ENCODE measurements at places on chromosomes 5 and 9.
A peak's percentile ranks its signal among the peaks of the same experiment; 100 is the strongest.

DNA sequence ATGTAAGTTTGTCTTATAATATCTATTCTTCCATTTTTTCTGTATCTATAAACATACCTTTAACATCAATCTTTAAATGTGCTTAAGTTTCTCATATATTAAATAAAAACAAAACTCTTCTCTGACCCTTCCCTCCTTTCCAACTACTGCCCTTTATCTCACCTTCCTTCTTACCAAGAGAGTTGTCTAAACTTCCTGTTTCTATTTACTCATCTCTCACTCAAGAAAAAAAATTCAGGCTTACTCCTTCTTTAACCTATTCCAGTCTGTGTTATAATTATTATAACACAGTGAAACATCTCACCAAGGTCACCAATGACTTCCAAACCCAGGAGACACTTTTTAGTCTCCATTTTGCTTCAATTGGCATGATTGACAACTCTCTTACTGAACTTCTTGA lies 140.9 kb downstream of the CCDC171 start:
- DNase-seq = no peak

GRCh38 chr5:149271716-149272563 lies at the start of gene AFAP1L1:
TSS of gene AFAP1L1 (plus strand) at chr5:149271859. CDS start at chr5:149271969, 110 bp downstream.
- peak; percentile 16 for DNase-seq

DNA sequence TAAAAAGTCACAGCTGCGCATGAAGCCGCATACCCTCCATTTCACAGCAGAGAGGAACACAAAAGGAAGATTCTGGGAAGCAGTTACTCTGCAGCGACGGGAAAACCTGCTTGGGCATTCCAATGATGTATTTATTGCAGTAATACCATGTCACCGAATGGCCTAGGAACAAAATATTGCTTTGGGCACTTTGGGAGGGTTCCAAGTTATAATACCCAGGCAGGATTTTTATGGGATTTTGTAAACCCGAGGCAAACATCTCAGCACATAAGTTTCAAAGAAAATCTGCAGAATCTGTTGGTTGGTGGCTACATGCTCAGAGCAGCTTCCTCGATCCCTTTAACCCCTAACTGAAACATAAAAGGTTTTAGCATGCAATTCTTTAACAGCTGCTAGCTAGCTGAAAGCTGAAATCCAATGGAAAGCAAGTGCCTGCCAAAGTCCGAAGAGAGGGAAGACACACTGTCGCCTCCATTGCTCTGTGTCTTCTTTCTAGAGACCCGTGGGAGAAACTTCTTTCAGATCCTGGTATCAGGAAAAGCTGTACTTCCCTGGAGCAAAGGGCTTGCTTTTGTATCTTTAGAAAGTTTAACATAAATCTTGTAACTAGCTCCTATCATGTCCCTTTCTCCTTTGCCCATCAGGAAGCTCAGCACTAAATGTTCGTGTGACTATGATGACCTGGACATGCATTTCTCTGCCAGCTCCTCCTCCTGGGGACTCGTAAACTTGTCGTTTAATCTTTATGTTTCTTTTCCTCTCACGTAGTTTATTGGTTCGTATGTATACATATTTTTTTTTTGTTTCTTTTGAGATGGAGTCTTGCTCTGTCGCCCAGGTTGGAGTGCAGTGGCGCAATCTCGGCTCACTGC lies 195.0 kb downstream of the MAPKAP1 start:
- DNase-seq = no peak

GRCh38 chr5:1833264-1834021 lies 32.2 kb downstream of the NDUFS6 start:
- no peak for DNase-seq

DNA sequence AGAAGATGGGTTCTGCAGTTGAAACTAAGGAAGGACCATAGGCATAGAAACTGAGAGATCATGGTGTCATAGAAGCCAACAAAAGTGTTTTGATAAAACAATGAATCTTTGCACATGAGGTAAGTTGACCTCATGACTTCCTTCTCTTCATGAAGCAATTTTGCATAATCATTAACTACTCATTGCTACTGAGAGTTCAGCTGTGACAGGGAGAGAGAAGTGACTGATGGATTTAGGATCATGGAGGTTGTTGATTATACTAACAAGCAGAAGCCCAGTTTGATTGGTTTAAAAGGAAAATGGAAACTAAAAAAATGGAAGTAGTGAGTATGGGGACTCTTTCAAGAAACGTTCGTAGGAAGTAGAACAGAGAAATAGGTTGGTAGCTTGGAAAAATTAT lies 51.2 kb downstream of the PARP8 start:
- no peak for DNase-seq

- DNase-seq = no peak
These were observed 75.6 kb downstream of the TLR4 start for GRCh38 chr9:117779760-117780159.

GRCh38 chr9:109316207-109316640 lies 4.6 kb downstream of the EPB41L4B start:
- DNase-seq = peak; percentile 98

GRCh38 chr5:95669540-95669939 lies 13.3 kb downstream of the SPATA9 start:
- DNase-seq = peak; percentile 81

- DNase-seq = no peak
These were observed 193.3 kb upstream of the GRIN3A start for GRCh38 chr9:101931756-101932155.

- DNase-seq = no peak
These were observed 30.9 kb upstream of the CPEB4 start for GRCh38 chr5:173857234-173857633.

DNA sequence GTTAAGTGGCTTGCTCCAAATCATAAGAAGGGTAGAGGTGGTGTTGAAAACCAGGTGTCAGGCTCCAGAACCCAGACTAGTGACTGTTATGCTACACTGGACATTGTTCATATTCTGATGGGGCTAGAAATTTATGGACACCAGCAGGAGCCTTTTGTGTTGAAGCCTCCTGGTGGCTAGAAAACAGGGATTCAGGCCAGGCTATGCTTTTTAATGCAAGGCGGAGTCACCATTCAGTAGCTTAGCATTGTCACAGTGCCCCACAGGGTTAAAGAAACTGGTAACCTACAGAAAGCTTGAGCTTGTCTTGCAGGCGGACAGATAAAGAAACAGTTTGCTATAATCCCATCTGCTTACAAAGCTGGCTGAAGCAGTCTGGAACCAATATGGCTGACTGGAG lies 23.0 kb upstream of the GOLM1 start:
- peak; percentile 22 for DNase-seq

DNA sequence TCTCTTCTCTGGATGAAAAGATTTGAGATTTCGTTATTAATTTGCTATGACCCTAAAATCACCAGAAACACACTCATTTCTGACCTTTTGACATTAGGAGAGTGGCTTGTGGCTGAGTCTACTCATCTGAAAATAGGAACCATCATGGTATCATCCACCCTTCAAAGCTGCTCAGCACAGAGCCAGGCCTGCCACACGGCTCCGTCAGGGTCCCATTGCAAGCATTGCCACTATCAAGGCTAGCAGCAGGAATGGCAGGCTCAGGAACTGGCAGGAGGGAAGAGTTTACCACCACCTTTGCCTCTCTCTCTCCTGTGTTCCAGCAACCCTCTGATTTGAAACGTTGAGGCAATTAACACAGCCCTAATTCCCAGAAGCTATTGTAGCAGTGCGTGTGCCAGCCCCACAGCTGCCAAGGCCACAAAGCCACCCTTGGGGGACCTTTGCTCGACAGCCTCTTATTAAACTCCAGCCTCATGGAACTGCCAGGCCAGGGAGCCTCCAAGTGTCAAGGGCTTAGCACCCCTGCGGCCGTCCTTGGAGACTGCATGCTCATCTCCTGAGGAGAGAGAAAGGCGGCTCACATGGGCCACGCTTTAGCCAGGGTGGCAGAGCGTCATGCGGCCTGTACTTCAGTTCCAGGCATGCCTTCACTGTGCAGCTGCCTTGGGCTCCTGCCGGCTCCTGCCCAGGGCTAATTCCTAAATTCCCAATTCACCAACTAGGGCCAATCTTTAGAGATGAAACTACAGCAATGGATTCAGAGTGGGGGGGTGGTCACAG lies 145.9 kb downstream of the ROR2 start:
- DNase-seq = no peak

DNA sequence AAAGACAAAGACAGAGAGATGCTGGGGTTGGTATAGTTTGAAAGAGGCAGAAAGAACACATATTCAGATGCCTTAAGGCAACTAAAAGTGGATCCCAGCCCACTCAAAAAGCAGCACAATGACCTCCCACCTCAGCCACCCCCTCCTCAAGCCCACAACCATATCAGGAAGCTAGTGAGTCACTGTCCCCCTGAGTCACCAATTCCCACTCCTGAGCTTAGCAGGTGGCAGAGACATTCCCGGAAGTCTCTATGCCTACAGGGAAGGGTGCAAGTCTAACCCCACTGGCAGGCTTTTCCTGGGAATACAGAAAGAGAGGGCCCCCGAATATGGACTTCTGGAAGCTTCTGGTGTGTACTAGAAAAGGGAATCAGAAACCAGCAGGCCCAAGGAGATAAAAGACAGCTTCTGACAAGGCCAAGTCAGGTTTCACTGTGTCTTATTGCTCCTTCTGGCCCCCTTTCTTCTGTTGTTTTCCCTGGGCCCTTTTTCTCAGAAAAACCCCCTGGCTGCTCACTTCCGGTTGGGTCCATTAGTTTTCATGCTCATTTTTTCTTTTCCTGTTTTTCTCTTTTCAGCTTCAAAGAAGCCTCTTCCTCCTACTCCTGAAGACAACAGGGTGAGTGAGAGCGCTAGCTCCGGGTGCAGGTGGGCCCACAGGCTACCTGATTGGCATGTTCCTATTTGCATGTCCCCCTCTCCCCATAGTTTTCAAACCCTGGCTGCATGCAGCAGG lies 36.8 kb downstream of the ITK start:
- DNase-seq = peak; percentile 39

- DNase-seq = no peak
These were observed 104.9 kb upstream of the ZNF618 start for GRCh38 chr9:113771199-113771598.

GRCh38 chr9:131708226-131709002 lies 31.5 kb downstream of the RAPGEF1 start:
- DNase-seq = peak; percentile 5

DNA sequence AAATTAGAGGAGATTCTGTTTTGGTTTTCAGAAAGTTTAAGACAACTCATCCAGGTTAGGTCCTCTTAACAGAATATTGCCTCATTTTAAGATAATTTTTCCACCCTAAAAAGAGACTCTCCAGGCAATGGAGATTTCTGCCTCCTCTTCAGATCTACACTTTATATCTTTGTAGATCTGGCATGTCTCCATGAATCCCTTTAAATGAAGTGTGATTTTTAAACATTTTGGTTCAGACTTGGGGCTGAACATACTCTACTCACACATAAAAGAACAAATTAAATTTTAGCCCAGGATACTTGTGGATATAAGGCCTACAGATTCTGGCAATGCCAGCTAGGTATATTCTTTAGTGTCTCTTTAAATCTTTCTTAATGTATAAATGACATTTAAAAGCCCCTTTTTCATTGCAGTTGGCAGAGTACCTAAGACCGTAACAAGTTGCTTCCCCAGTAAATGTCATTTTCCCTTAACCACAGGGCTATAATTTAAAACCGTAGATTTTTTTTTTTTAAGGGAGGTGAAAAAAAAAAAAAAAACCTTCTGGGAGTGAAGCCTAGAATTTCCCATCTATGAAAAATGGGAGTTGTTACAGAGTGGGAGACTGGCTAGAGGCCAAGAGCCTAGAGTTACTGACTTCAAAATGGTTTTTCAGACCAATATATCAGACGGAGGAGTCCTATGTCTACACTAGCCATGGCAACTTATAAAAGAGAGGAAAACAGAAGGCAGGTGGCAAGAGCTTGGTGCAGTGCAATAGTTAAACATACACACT lies 207.8 kb upstream of the TARS1 start:
- DNase-seq = peak; percentile 46

DNA sequence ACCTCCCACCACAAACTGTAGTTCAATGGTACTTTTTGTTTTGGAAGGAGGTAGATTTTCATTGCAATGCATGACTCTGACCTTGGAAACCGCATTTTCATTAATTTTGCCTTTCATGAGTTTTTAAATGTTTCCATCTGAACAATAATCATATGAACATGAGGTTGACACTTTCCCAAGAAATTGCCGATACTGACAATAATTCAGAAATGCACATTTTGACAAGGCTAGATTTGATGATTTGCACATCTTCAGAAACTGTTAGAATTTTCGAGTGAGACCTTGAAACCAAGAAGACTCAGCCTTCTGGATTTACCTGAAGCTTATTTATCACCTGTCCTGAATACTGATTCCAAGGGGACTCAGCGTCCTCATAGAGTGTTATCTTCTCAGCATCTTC lies 93.8 kb upstream of the NTRK2 start:
- DNase-seq = no peak

GRCh38 chr9:93903886-93904648 lies 51.1 kb downstream of the BARX1 start:
- DNase-seq = no peak

DNA sequence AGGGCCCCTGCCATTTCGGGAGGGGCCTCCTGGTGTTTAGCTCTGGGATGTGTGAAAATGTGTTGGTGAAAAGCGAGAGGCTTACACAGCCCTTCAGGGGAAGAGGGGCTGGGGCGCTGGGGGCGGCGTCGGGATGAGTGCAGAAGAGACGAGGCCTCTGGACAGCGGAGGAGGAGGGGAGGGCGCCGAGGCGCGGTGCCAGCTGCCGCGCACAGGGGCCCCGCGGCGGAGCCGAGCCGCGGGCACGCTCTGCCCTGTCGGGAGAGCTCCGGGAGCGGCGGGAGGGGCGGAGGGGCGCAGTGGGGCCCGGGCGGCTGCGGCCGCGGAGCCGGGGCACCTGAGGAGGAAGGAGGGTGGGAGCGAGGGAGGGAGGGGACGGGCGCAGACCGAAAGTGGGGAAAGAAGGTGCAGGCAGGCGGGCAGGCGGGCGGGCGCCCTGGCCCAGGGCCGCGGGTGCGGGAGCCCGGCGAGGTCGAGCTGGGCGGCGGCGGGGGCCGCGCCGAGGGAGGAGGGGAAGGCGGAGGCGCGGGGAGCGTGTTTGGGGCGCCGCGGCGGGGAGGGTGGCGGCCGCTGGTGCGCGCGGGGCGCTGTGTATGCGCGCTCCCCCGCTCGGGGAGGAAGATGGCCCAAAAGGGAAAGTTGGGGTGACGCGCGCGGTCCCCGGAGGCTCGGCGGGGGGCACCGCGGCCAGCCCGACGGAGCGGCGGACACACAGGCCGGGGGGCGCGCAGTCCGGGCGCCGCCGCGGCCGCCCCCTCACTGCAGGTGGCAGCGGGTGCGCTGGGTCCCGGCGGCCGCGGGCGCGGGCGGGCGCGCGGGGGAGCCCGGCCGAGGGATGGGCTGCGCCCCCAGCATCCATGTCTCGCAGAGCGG lies at the start of gene PDE8B:
Gene PDE8B (plus strand): TSS at position 590 of the 873 bp plus-strand sequence. CDS start 246 bp downstream, at position 836.
- no peak for DNase-seq

- no peak for DNase-seq
These were observed 237.4 kb upstream of the PTGER4 start for GRCh38 chr5:40442346-40442745.

DNA sequence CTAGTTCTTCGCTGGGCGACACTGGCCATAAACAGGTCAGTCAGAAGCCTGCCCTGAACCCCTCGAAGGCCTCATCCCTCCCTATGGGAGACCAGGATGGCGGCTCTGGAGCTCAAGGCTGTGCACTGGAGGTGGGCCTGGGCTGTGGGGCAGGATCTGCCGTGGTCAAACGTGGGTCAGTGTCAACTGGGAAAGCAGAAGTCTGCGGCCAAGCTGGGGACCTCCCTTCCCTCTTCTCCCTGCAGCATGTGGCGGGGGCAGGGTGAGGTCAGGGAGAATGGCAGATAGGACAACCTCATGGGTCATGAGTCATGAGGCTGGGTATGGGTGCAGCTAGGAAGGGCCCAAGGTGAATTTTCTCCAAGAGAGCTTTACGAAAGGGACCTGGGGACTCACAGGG lies 132.9 kb downstream of the RXRA start:
- no peak for DNase-seq

All from A172 (cell line).